CD14-positive monocyte (primary cell): ENCODE measurements at places on chromosomes 5 and 9.

DNA sequence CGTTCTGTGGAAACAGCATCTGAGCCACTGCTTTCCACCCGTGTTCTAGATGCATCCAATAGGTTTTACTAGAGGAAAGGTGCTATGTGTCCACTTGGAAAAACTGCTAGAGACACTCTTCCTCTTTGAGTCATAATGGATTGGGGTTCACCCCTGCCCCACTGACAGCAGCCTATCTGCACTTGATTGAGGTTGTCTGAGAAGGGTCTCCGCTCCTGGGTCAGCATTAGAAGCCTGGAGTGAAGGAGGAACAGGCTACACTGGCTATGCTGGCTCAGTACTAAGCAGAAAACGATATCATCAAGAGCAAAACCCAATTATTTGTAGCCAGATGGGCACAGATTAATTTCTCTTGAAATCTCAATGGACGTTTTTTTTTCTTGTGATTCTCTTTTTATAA is 152.6 kb upstream of the IQGAP2 start:
- no peak for DNase-seq

DNA sequence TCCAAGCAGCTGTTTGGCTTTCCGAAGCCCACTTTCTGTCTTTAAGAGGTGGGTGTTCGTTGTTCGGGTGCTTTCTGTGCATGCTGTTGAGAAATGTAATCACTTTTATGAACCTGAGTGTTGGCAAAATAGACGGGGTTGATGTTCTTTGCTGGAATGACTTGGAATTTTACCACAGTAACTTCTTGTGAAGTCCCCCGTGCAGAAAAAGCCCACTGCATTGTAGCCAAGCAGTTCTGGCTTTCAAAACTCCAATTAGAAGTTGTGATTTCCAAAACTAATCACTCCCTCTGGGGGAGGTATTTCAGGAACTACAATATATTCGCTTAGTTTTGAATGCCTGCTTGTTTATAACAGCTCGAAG is 111.1 kb downstream of the PAM start:
- DNase-seq, result peak; percentile 6

- DNase-seq, result no peak
These were observed 92.6 kb downstream of the TENT4A start for GRCh38 chr5:6805841-6806240.

- no peak for DNase-seq
These were observed 33.2 kb downstream of the YTHDC2 start for GRCh38 chr5:113546703-113547183.

DNA sequence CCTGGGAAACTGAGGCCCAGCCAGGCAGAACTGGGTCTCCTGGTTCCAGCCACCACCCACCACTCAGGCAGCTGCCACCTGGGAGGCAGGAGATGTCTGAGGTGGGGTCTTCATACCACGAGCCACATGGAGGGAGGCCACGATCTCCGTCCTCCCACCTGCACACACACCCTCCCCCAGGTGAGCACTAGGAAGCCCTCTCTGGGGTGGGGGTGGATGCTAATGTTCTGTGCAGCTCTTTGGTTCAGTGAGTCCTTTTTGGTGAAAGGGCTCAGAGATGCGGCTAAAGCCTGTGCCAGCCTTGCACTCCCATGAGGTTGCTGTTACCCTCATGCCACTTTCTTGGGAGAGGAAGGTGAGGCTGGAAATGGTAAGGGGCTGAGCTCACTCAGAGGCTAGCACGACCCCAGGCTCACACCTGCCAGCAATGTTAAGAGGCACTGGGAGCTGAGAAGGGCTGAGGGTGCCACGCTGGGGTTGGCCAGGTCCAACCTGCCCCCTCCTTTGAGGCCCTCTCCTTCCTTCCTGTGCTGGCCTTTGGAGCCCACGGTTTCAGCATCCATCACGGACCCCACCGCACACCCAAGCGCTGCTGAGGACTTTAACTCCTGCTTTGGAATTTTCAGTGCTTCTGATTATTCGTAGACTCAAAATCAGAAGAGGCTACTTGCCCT is 26.6 kb upstream of the OBP2B start:
- DNase-seq, result no peak

DNA sequence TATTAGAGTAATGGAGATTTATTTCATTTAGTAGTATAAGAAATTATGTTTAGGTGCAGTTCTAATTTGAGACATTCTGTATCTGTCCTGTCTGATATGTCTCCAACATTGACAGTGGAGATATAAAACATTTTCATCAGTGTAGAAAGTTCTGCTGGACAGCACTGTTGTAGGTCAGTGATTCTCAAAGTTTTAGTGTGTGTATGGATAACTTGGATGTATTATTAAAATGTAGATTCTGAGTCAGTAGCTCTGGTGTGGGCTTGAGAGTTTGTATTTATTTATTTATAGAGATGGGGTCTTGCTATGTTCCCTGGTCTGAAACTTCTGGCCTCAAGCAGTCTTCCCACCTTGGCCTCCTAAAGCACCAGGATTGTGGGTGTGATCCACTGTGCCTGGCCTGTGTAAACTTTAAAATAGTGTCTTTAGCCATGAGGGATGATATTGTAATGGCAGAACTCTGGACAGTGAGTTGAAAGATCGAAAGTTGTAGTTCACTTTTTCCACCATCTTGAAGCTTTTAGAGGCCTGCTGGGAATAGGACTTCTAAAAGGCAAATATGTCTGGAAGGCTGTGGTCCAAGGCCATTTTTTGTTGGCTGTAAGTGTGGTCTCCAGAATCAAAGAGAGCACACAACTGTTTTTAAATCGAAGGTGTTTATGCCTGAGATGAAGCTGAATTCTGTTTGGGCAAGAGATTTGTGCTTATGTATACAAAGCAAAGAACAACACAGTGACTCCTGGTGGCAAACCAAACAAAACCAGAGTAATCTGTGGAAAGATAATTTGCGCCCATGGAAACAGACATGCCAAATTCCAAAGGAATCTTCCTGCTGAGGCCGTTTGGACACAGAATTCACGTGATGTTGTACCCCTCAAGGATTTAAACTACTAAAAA is 12.4 kb downstream of the UBAP1 start:
- no peak for DNase-seq

DNA sequence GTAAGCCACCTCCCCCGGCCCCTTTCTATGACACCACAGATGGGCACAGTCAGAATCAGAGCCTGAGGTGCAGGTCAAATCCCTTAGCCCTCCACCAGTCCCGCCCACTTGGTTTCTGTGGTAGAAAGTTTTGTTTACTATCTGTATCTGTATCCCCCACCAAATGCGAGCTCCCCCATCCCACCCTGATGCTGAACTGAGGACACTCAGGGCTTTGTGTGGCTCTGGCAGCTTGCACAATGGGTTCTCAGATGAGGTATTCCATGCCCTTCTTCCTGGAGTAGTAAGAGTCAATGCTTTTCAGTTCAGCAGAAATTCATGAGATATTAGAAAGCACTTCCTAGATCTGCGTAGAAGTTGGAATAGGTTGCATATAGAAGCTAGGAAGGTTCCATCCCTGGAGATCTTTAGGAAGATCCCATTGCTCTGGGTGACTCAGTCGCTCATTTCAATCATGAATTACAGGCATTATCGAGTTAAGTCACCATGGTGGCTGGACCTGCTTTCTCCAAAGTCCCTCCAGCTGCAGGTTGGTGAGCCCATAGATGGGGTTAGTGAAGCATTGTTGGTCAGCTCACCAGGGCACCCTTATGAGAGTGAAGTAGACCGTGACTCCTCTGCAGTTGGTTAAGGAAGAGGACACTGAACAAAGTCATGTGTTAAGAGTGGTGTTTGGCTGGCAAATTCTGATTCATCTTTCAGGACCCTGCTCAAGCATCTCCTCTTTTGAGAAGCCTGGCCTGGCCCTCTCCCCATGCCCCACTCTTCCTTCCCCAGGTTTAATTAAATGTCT is 10.6 kb upstream of the KCNIP1 start:
- DNase-seq, result no peak

DNA sequence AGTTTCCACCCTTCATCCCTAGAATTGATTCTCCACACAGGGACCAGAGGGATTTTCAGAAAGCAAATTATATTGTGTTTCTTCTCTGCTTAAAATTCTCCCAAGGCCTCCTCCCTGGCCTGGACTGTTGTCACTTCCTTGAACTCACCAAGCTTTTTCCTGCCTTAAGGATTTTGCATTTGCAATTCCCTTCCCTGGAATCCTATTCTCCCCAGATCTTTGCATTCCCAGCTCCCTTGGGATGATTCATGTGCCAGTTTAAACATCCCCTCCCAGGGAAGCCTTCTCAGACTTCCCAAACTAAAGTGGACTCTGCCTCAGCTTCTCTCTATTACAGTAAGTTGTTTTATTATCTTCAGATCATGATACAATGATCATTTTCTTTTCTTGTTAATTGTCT is 35.2 kb upstream of the PDE8B start:
- DNase-seq, result no peak

GRCh38 chr9:29796291-29796952 is 2223.1 kb upstream of the C9orf72 start:
- no peak for DNase-seq

- DNase-seq, result no peak
These were observed 55.7 kb upstream of the DPYSL3 start for GRCh38 chr5:147565524-147565923.

DNA sequence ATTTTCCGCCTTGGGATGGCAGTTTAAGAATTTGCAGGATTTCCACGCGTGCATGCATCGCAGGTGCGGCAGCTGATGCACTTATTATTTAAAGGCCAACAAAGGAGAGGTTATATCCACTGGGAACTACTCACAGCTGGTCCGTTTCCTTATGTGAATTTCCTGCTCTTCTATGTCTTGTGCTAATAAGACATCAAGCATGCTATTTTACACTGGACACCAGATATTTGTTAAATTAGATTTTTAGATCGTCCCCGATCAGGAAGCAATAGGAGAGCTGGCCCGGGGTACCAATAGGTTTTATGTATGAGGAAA is 476 bp upstream of the DTWD2 start:
- no peak for DNase-seq

- peak; percentile 51 for DNase-seq
These were observed 13.2 kb downstream of the DOCK8 start for GRCh38 chr9:227860-228259.
